Retinal pigment epithelial cell (primary cell): ENCODE measurements at places on chromosomes 11 and 22.
A peak's percentile ranks its signal among the peaks of the same experiment; 100 is the strongest.

GRCh38 chr11:72349616-72350218 is 84.6 kb downstream of the CLPB start:
- no peak for DNase-seq

- no peak for DNase-seq
Measured at GRCh38 chr11:114970927-114971645, 292.8 kb downstream of the NXPE2 start.

DNA sequence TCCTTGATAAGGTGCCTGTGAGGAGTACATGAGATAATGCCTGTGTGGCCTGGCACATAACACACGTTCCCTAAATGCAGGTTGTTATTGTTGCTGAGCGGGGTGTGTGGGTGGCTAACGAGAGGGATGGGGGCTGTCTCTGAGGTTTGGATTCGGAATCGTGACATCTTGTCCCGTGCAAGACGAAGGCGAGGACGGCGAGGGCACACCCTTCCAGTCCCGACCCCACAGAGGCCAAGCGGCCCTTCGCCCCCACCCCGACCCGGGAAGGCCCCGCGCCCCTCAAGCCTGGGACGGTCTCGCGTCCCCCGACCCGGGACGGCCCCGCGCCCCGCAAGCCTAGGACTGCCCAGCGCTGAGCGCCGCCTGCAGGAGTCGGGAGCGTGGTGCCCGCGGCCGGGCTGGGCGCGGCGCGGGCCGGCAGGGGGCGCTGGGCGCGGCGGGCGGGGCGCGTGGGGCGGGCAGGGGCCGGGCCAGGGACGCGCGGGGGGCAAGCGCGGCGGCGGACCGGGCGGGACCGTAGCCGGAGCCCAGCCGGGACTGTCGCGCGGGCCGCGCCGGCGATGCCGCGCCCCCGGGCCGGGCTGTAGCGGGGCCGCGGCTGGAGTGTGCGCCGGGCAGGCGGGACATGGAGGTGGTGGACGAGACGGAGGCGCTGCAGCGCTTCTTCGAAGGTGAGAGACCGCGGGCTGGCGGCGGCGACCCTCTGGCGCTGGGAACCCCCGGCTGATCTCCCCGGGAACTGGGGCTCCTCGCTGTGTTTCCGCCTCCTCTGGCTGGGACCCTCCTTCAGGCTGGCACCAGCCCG is at the start of gene MYRF:
MYRF (plus strand) TSS at position 520 of the 808 bp plus-strand sequence; CDS start at position 629, 109 bp downstream.
- DNase-seq = no peak

- DNase-seq = no peak
Measured at GRCh38 chr11:128759597-128759996, 65.7 kb downstream of the FLI1 start.

GRCh38 chr11:82714346-82715174 is 19.1 kb downstream of the FAM181B start:
- no peak for DNase-seq

DNA sequence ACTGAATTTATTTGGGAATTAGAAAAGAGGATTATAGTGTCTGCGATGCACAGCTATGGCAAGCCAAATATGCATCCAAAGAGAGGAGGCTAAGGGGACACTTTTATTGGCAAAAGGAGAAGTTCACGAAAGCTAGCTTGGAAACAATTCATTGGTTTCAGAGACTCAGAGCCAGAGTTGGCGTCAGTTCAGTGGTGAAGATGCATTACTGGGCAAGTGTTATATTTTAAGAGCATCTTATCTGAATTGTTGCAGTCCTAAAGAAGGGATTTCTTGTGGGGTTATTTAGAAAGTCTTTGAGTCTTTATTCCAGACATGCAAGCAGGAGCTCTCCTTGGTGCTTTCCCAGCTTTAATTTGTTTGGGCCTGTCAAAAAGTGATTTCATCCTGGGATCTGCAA is 15.0 kb downstream of the CLDN5 start:
- DNase-seq = no peak

DNA sequence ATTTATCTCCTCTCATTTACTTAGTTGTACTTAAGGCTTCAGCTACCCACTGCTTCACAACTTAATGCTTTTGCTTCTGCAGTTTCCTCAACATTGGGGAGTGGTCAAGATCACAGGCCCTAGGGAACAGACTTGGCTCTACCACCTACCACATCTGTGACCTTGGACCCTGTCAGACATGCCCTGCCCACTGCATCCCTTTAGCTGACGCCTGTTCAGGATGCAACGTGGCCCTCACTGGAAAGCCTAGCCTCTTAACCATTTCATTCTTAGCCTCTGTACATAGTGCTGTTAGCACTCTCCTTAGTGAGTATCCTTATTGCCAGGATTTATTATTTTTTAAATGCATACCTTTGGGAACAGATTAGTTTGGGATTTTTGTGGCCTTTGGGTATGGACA is 34.4 kb downstream of the TNRC6B start:
- DNase-seq = no peak

DNA sequence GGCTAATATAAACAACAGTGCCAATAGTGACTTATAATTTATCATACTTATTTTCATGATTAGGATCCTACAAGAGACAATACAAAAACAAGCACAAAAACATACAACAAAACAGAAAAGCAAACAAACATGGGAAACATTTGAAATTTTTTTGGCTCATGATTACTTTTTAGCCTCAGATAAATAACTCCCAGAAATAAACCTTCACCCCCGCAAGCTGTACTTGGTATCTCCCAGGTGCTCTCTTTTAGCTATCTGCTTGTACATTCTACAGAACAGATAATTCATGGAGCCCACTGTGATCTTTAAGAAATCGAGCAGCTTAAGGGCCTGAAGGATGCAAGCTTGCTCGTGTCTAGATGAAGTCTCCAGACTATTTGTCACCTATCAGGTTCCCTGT is 883 bp downstream of the NXPE4 start:
- DNase-seq = no peak

GRCh38 chr22:22848364-22848866 is 39.2 kb upstream of the IGLL5 start:
- DNase-seq = peak; percentile 6

GRCh38 chr11:35121326-35121865 is 17.6 kb upstream of the CD44 start:
- no peak for DNase-seq

- no peak for DNase-seq
Measured at GRCh38 chr11:107042748-107043147, 24.5 kb upstream of the GUCY1A2 start.

DNA sequence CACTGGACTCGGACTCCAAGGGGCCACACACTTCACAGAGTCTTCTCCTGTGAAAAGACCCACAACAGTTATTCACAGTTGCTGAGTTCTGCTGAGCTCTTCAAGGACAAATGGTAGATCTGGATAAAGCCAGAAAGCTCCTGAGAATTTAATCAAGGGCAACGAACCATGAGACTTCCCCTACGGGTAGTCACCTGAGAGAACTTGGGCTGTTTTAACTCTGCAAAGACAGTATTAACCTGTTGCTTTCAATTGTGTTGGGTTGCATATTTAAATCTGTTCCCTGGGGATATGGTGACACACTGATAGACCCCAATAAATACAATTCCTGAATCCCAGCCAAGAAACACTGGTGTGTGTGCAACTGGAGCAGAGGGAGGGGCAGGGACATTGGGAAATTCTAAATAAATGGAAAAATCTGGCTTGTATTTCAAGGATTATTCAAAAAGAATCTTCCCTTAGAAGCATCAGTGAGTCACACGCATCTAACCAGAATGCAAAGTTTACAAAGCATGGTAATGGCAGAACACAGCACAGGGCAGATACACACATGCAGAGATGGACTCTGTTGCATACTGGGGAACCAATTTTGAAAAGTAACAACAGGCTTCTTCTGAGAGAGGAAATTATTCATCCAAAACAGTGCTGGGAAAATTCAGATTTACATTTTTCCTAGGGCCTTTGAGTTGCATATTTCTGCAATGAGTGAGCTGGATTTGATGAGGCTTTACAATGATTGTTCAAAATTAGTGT is 4.0 kb downstream of the KCNJ1 start:
- DNase-seq = no peak

GRCh38 chr11:82864268-82864667 is 36.0 kb downstream of the PRCP start:
- peak; percentile 46 for DNase-seq

- DNase-seq = no peak
Measured at GRCh38 chr22:19988965-19989724, 27.5 kb downstream of the ARVCF start.

DNA sequence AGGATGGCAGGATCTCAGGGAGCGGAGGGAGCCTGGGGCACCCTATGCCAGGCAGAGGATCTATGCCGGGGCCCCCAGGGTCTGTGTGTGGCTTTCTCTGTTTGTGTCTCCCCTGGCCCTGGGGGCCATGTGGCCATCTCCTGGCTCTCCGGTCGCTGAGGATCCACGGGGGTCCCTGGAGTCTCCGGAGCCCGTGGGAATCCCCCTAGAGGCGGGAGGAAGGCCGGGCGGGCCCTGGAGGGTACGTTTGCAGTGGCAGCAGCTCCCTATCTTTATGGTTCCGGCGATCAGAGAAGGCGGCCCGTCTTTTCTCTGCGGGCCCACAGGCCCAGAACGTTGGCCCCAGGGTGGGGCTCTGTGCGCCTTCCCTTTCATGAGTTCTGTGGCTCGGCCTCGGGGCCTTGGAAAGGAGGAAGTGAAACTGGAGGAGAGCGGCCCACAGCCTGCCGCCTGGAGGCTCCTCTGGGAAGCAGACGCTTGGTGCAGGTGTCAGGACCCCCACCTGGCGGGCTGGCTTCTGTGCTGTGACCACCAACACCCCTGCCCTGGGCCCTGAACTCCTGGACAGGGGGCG is 82.1 kb downstream of the KCNQ1 start:
- no peak for DNase-seq

GRCh38 chr22:20650294-20651207 is 123.4 kb upstream of the SERPIND1 start:
- no peak for DNase-seq

- no peak for DNase-seq
Measured at GRCh38 chr11:20029193-20029592, 131.1 kb downstream of the DBX1 start.

DNA sequence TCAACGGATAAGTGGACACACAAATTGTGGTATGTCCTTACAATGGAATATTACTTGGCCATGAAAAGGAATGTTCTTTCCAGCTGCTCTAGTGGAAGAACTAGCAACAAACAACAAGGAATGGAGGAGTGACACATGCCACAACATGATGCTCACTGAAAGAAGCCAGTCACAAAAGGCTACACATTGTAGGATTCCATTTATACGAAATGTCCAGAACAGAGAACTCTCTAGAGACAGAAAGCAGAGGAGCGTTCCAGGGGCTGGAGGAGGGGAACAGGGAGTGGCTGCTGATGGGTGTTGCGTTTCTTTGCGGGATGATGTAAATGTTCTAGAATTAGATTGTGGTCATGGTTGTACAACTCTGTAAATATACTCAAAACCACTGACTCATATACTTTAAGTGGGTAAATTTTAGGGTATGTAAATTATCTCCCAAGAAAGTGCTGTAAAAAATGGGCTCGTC is 32.4 kb upstream of the PDGFB start:
- DNase-seq = no peak

DNA sequence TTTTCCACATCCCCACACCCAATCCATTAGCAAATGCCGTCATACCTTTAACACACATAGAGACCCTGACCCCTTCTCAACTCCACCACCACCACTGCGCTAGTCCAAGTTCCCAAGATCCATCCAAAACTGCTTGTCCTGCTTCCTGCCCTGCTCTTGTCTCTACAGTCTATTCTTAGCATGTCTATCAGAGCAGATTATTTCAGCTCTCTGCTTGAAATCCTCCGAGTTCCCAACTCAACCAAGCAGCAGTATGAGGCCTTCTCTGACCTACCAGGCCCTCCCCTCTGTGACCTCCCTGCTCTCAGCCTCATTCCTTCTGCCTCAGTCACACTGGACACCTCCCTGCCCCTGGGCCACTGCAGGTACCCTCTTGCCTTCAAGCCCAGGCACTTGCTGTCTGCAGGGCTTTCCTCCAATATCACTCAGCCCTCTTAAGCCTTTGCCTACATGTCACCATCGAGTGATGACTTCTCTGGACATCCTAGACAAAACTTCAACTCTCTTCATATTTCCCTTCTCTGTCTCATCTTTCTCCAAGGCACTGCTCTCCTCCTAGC is 134.6 kb downstream of the SPATA19 start:
- DNase-seq = no peak

GRCh38 chr22:37467391-37467955 is 18.7 kb downstream of the MFNG start:
- no peak for DNase-seq

DNA sequence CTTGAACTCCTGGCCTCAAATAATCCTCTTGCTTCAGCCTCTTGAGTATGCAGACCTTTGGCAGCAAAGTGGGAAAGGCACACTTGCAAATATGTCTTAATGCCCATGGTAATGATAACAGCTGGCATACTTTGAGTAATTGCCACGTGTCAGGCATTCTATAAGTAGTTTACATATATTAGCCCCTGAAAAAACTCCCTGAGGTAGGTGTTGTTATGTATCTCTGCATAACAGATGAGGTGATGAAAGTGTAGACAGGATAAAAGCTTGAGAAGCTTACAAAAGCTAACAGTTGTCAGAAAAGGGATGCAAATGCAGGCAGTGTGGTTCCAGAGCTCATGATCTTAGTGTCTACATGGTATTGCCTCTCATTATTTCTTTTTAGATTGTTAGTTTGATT is 291.1 kb upstream of the C11orf87 start:
- DNase-seq = no peak

- no peak for DNase-seq
Measured at GRCh38 chr11:87125257-87125656, 87.5 kb downstream of the TMEM135 start.

DNA sequence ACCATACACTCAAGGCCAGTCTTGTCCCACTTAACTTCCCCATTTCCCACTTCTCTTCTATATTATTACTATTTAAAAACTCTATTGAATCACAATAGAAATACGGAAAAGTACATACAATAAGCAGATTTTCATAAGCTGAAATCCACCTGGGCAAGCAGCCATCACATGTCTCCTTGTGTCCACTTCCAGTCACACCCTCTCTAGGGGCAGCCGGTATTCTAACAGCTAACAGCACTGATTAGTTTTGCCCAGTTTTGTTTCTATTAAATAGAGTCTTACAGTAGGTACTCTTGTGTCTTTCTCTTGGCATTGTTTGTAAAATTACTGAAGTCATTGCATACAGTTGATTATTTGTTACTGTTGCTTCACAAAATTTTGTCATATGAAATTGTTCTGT is 37.8 kb downstream of the PPP6R3 start:
- DNase-seq = peak; percentile 38

- no peak for DNase-seq
Measured at GRCh38 chr22:36245805-36246356, 6.6 kb upstream of the APOL2 start.

DNA sequence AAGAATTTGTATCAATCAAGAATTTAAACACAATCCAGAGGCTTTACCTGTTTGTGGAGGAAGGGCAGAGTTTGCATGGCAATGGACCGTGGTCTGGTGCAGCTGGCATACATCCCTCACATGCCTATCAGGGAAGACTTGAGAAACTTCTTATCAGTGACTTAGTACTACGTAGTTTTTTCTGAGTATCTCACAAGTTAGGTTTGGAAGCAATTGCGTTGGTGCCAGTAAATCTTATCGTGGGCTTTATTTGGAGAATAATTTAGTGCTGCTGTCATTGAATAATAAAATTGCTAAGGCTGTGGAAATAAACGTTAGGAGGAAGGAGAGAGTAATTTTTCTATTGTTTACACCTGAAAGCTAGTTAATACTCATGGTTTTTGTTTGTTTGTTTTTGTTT is 72.3 kb downstream of the PRMT3 start:
- DNase-seq = no peak

GRCh38 chr11:112797092-112797491 is 164.1 kb upstream of the NCAM1 start:
- no peak for DNase-seq

GRCh38 chr11:66559142-66559865 is 9.1 kb downstream of the CTSF start:
- DNase-seq = no peak
